ENCODE measurements at places on chromosomes 4 and X.
A peak's percentile ranks its signal among the peaks of the same experiment; 100 is the strongest.

- DNase-seq, result no peak
Measured at GRCh38 chr4:67810011-67810410, 55.8 kb upstream of the GNRHR start.

- no peak for DNase-seq
Measured at GRCh38 chr4:115759231-115759630, 645.8 kb upstream of the NDST4 start.

- DNase-seq, result no peak
Measured at GRCh38 chr4:136558940-136559494, 973.3 kb downstream of the PCDH18 start.

GRCh38 chr4:76803522-76803921, 94.4 kb downstream of the SOWAHB start:
- DNase-seq, result peak; percentile 27

GRCh38 chr4:176833400-176834175, 40.9 kb upstream of the VEGFC start:
- DNase-seq, result no peak

DNA sequence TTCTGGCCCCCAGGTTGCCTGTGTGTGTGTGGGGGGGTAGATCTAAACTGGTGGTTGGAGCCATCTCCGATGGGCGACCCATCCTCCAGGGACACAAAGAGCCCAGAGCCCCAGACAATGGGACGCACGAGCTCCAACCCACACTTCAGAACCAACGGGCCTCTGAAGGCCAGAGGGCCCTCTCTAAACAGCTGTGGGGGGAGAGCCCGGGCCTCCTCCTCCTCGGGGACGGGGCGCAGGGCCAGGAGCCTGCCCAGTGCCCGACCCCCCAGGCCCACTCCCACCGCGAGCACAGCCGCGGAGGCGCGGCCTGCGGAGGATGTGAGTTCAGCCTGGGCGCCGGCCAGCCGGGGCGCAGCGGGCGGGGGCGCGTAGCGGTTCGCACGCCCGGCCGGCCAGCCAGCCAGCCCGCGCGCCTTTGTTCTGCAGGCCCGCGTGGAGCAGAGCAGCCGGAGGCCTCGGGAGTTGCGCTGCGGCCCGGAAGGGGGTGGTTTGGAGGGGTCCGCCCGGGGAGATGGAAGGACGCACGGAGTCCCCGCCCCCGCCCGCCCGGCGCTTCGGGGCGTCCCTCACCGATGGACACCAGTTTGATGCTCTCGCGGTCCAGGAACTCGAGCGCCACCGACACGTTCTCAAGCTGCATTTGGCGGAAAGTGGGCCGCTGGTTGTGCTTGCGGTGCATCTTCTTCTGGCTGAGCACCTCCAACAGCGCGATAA, 4.0 kb downstream of the FLNA start:
- DNase-seq, result no peak

- peak; percentile 4 for DNase-seq
Measured at GRCh38 chrX:134484039-134484438, 24.1 kb downstream of the HPRT1 start.

DNA sequence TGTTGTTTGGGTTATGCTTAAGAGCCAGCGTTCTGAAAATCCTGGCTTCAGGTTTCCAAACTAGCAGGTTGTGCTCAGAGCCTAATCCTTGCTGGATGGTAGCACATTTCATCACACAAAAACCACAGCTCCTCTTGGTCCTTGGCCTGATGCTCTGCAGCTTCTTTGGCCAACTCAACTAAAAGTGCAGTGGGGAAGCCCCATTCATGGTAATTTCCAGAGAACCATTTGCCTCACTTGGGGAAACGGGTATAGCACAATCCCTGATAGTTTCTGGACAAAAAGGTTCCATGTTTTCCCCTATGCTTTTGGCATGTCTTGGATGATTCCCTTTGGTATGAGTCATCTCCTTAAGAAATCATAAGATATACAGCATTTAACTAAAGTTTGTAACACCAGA, 78.7 kb downstream of the SYNPO2 start:
- no peak for DNase-seq

DNA sequence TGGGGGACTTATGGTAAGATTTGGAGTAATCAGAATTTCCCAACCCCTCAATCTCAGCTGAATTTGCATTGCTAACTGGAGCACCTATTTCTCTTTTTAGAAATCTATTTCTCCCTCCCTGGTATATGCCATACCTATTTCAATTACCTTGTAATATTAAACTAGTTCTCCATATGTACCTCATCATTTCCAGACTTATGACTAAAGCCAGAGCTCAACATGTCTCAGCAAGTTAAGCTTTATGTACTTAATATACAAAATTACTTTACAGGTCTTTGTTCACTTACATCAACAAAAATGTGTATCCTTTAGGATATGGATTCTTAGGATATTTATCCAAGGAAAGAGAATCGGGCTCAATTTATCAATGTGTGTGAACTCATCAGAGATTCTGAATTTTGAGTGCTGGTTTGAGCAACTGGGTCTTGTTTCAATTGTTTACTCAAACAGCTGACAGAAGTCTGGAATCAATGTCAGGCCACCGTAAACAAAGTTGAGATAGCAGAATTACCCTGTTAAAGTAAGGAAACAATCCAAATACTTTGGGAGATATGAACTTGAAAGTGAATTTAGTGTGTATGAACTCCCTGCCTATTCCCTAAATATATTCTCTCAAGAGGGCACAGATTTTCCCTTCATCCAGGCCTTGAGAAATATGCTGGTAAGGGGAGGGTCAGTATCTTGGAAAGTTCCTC, 199.6 kb downstream of the VEGFC start:
- DNase-seq, result no peak

GRCh38 chr4:88212253-88212561, 53.8 kb upstream of the ABCG2 start:
- DNase-seq, result no peak

DNA sequence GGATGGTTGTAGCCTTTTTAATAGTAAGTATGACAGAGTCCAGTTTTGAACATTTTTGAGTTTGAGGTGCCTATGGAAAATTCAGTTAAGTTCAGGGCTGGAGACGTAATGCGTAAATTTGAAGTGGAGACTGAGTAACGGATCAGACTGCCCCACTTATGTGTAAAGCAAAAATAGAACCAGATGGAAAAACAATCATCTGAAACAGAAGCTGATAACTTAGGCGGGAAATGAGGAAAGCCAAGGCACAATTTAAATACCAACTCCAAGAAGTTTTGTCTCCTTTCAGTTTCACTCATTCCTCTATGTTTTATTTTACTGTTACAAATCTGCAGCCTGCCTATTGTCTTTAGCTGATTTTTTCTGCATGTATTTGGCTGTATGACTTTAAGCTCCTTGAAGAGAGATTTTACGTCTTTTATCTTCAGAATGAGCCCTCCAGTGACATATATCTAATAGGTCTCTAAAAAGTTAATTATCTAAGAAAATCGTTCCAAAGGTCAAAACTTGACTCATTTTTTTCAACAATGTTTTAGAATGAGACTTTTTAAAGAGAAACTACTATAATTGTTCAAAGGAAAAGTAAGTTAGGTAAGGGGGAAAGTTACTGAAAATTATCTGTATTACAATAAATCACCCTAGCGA, 1.1 kb downstream of the SGCB start:
- no peak for DNase-seq

GRCh38 chr4:147773261-147774184, 41.6 kb downstream of the ARHGAP10 start:
- DNase-seq, result no peak

DNA sequence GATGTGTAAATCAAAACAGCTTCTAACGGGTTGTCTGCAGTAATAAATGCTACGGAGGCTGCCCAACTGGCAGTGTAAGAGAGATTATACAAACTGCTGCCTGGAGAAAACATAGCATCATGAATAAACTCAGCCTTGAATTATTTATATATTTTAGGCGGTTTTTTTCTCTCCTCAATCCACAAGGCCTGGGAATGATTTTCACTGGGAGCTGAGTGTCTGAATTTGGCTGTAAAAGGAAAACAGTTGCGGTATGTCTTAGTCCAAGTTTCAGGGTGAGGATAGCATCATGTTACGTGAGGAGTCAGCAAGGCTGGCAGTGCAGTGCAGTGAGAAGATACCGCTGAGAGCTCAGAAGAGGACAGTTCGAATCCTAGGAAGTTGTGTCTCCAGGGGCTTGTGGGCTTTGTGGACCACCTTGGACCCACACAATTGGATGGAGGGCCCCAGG, 291.5 kb upstream of the BOD1L1 start:
- DNase-seq, result no peak

DNA sequence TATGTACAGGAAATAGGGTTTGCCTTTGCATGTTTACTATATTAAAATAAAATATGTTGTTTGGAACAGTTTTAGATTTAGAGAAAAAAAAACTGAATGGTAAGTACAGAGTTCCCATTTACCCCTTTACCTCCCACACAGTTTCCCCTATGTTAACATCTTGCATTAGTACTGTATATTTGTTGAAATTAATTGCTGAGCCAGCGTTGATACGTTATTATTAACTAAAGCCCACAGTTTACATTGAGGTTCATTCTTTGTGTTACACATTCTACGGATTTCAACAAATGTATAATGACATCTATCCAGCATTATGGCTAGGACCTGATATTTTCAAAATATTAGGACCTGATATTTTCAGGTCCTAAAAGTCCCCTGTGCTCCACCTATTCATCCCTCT, 70.7 kb downstream of the PPP3CA start:
- DNase-seq, result no peak

DNA sequence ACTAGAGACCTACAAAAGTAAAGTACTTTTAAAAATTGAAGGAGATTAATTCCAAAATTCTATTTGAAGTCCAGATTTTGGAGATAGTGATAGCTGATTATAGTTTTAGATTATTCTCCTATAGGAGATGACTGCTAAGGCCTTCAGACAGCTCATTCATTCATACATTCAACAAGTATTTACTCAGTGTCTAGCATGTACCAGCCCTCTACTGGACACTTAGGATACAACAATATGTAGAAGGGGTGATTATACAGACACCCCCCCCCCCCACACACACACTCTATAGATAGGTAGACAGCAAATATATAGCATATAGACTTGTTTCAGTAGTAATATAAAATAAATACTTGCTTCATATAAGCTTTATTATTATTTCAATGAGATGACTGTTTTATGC, 60.4 kb upstream of the TAF9B start:
- no peak for DNase-seq

DNA sequence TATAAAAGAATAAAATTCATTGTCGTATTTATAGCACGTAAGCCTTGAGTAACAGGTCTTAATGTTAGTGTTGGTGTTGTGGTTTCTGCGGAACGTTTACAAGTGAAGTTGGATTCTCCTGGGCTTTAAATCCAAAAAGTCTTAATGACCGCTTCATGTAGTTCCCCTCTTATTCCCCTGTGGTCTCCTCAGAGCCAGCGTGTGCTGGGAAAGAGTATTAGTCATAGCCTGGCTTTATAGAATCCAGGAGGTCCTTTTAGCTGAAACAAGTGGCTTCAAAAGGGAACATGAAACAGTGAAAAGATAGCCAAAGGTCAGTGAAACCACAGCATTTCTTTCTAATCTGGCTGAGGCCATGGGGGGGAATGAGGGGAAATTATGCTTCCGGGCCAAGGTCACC, 79.1 kb downstream of the CLCN4 start:
- DNase-seq, result no peak

- DNase-seq, result no peak
Measured at GRCh38 chrX:130176354-130176776, 4.6 kb downstream of the RAB33A start.

- DNase-seq, result no peak
Measured at GRCh38 chr4:26619784-26620183, 35.9 kb downstream of the TBC1D19 start.

GRCh38 chr4:66769441-66769840, 775.9 kb downstream of the CENPC start:
- DNase-seq, result no peak

DNA sequence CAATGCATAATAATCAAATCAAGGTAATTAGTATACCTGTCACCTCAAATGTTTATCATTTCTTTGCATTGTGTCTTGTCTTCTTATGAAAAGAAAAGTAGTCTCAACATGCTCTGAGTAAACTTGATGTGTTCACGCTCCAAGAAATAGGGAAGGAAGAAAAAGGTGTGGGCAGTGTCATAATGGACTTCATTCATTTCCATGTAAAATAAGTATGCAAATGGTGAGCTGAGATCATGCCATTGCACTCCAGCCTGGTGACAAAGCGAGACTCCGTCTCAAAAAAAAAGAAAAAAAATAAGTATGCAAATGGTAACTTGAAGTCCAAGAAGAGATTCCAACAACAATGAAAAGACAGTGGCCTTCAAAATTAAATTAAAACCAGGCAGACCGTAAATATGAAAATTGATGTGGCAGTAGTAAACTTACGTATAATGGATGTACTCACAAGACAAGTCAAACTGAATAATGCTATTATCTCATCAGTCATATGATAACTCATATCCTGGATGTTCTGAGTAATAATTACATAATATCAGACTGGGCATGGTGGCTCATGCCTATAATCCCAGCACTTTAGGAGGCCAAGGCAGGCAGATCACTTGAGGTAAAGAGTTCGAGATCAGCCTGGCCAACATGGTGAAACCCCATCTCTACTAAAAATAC, 6.0 kb upstream of the CWH43 start:
- DNase-seq, result no peak

DNA sequence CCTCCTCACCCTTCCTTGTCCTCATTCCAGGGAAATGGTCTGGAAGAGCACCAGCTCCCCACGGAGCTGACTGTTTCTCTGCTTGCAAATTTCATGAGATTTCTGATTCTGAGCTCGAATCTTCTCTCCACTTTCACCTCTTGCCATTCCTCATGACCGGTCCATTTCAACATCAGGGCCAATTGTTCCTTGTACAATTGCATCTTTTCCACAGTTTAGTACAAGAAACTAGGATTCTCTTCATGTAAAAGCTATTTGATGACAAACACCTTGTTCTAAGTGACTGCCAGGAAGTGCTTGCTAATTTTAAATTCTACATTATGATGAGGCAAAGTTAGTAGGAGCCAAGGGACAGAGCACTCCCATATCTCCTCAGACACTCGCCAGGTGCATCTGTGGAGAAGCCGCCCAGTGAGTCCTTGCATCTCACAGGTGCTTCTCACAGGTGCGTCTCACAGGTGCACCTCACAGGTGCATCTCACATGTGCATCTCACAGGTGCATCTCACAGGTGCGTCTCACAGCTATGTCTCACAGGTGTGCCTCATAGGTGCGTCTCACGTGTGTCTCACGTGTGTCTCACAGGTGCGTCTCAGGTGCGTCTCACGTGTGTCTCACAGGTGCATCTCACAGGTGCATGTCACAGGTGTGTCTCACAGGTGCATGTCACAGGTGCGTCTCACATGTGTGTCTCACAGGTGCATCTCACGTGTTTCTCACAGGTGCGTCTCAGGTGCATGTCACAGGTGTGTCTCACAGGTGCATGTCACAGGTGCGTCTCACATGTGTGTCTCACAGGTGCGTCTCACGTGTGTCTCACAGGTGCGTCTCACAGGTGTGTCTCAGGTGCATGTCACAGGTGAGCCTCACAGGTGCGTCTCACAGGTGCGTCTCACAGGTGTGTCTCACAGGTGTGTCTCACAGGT, 3.0 kb upstream of the PDE6B start:
- no peak for DNase-seq

- DNase-seq, result no peak
Measured at GRCh38 chr4:16289897-16290554, 63.8 kb upstream of the TAPT1 start.

- DNase-seq, result no peak
Measured at GRCh38 chr4:39565878-39566600, 38.8 kb upstream of the UGDH start.

All from SHP77 treated with DMSO at 0.1 percent for 48 hours (cell line).